ENCODE measurements at places on chromosomes 7 and 10.

- DNase-seq: no peak
Observed at GRCh38 chr7:106285855-106286492, 1.2 kb upstream of the NAMPT start.

- DNase-seq: no peak
Observed at GRCh38 chr7:47421456-47421855, 160.5 kb downstream of the TNS3 start.

DNA sequence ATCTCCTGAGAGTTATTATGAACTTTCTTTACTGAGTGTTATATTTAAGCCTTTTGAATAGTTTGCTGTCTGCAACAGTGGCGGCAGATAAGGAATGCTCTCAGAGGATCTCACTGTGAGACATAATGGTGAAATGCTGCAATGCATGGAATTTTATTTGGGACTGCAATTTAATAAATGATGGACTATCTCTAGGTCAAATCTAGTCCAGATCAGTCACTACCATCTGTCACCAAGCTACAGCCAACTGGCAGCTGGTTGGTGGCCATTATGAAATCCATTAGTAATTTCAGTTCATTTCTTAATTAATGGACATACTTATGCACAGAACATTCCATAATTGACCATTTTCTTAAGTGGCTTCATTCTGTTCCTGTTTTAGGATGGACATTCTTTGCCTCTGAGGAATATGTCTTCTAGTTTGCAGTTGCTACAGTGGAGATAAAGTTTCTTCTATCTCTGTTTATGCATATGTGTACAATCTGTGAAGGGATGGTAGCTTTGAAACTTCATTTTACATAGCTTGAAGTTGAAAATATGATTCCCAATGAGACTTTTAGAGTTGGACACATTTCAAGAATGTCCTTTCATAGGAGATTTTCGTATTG lies 586.6 kb downstream of the SUGCT start:
- DNase-seq: no peak

GRCh38 chr10:79050896-79051555 lies 17.7 kb upstream of the ZMIZ1 start:
- no peak for DNase-seq

DNA sequence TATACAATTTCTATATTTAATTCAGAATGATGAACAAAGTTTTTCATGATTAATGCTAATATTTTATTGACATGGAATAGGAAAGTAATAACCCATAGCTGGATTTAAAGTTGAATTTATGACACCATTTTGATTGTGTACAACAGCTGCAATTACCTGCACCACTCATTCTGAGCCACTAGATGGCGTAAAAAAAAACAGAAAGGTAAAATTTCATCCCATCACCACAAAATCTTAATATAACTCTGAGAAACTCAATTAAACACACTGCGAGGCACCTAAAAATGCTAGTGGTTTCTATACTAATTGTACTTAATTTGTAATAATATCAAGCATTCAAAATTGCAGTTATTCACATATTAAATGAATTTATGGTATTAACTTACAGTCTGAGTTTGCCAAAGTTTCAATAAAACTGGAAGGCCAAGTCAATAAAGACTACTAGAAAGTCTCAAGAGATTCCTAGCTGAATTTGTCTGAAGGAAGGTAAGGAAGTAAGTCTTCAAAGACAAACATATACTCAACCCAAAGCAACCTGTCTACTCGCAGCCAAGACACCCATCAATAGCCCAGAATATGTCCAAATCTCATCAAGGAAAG lies 182.5 kb downstream of the SKAP2 start:
- no peak for DNase-seq

DNA sequence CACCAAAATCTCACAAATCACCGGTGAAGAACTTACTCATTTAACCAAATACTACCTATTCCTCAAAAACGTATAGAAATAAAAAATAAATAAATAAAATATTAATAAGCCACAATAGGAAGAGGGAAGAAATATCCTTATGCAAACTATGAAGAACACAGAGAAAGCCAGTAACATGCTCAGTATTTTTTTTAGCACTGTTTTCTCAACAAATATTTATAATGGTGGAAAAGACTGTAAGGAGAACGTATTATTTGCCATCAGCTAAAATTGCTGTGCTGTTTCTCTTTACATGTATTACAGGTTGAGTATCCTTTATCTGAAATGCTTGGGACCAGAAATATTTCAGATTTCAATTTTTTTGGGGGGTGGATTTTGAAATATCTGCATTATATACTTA lies 21.0 kb downstream of the KIAA1217 start:
- DNase-seq: no peak

DNA sequence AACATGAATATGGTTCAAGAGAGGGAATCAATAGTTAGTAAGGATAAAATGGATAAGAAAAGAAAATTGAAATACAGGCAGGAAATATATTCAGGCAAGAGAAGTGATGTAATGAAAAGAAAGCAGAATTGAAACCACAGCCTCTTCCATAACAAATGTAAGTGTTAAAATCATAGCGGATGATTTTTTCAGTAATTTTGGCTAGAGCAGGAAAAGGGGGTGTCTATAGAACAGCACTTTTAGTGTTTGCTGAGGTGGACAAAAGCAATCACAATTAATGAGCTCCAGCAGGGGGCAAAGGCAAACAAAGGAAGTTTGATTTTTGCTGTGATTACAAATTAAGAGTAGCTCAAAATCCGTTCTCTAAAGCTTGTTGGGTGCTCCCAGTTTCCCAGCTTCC lies 79.0 kb downstream of the TRIL start:
- DNase-seq: no peak

DNA sequence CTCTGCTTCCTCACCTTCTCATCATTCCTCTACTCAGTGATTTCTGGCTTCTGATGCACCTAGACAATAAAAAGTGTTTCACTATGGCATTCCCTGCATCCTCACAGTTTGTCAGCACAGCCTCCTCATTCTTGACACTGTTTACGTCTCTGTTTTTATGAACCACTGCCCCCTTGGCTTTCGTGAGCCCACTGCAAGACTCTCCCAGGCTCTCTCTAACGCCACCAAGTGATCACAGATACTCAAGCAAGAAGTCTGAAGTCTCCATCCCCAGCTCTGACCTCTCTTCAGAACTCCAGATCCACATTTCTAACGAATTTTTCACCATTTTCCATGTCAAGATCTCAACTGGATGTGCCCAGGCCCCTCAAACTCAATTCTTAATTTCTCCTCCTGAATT lies 8.9 kb downstream of the SLC16A9 start:
- no peak for DNase-seq

GRCh38 chr10:31399631-31400030 lies 80.6 kb downstream of the ZEB1 start:
- DNase-seq: no peak

DNA sequence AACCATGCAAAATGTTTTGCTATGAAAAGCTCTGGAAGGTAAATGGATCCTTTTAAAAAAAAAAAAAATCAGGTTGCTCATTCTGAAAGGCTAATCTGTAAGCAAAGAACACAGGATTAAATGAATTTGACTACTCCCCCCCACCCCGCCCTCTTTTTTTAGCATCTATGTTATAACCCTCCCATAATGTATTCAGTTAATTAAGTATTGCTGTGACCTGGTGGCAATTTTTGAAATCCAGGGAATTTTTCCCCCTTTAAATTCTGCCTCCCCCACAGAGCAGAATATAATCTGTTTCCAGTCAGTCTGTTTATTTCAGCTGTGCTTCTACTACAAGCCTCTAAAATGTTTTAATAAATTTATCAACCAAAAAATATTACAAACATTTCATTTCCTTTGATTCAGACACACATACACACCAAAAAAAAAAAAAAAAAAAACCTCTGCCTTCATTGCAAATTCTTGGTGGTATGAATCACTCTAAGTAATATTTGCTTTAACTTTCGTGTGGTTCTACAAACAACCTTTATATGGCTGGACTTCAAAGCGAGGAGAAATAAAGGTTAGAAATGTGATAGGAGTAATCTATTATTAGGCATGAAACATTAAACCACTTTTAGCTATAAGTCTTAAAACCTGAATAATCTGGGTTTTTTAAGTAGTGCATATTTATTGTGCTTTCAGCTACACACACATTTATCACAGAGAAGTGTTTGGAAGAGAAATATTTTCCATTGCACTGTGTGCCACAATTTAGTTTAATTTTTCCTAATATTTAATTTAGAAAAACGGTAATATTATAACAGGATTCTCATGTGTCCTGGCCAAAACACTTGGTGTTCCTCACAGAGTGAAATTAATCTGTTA lies 64.4 kb upstream of the ARID5B start:
- DNase-seq: no peak

GRCh38 chr10:133379152-133379800 lies at the start of gene PAOX:
Gene PAOX, plus strand, starts transcription at chr10:133379262. Its CDS starts 55 bp downstream, at chr10:133379317.
- peak; percentile 62 for DNase-seq

DNA sequence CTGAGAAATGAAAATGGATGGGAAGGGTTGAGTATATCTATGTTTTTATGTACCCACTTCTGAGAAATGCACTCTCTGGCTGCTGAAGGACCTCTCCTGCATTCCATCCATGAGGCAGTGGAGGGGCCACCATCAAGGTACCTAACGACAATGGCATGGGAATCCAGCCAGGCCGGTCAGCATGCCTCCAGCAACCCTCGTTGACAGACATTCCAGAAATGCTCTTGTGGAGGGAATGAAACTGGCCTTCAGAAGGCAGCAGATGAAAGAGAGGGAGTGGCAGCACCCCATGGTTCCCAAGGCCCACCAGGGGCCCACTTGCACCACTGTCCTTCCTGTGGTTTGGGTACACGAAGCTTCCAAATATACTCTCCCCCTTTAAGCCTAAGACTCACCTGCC lies 269.0 kb downstream of the ARHGAP12 start:
- DNase-seq: no peak

- peak; percentile 78 for DNase-seq
Observed at GRCh38 chr10:97701438-97702069, 12.0 kb upstream of the MARVELD1 start.

DNA sequence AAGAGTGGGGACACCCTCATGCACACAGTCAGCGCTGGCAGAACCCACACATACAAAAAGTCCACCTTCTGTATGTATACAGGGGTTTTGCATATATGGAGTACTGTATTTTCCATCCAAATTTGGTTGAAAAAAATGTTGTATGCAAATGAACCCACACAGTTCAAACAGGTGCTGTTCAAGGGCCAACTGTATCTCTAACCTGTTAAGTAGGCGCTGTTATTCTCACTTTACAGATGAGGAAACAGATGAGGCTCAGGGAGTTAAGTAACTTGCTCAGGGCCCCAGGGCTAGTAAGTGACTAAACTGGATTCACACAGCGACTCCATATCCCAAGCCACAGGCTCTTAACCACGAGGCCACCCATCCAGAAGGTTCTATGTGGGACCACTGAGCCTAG lies 69.9 kb downstream of the C10orf105 start:
- DNase-seq: no peak

GRCh38 chr10:30529373-30529998 lies 95.5 kb downstream of the MAP3K8 start:
- DNase-seq: no peak

GRCh38 chr10:21173802-21174714 lies 276.9 kb upstream of the NEBL start:
- no peak for DNase-seq

- DNase-seq: no peak
Observed at GRCh38 chr10:126638542-126638941, 32.0 kb downstream of the C10orf90 start.

GRCh38 chr7:132574223-132574622 lies 2.0 kb downstream of the PLXNA4 start:
- no peak for DNase-seq

- DNase-seq: no peak
Observed at GRCh38 chr10:48389272-48389671, 82.8 kb downstream of the MAPK8 start.

DNA sequence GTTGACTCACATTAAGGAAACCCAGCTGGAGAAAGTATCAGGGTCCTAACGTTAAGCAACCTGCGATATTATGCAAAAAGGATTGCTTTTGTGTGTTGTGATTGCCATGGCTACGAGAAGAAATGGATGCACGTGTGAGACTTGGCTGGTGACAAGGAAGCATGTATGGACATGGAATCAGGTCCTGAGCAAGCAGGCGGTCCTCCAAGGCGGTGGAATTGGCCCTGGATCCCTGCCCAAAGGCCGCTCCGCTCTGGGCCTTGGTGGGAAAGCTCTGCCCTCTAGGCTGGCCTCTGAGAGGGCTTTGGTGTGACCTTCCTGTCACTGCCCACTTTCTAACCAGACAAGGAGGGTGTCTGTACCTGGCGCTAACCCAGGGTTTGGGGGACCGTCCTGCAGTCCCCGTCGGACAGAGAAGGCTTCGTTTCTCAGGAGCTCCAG lies 192.1 kb downstream of the EBF3 start:
- no peak for DNase-seq

DNA sequence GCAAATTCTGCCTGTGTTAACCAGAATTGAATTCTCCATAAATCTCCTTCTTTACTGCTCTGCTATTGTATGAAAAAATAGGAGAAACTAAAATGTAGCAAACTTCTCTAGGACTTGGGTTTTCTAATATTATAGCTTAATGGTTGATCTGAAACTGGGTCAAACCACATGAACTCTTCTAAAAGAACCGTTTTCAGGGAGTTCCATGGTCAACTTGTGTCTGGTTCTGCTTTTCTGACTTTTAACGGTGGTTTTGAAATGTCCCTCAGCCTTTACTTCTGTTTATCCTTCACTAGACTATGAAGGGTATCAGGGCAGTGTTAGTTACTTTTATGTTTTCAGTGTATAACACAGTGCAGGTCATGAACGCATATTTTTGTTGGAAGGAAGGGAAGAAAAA lies 242.2 kb downstream of the TSPAN12 start:
- DNase-seq: no peak

GRCh38 chr10:88066319-88066718 lies 202.9 kb downstream of the PTEN start:
- DNase-seq: no peak

DNA sequence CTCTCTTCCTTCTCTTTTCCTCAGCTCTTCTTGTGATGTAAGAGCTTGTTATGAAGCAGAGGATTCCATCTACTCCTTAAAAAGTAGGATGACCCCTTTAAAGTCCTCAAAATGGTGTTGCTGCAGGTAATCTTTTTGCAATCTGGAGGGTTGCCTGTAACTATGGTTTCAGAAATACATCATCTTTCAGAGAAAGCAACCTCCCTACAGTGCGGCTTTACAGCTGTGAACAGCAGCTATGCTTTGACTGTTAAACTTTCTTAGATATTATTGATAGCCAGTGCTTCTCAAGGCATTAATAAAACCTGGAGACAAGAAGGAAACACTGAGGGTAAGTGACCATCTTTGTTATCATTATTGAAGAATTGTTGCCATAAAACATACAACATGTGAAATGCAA lies 86.6 kb upstream of the MDFIC start:
- no peak for DNase-seq

- no peak for DNase-seq
Observed at GRCh38 chr10:79079490-79080355, 11.0 kb downstream of the ZMIZ1 start.

- DNase-seq: no peak
Observed at GRCh38 chr7:27686315-27686714, 23.6 kb upstream of the HIBADH start.

- no peak for DNase-seq
Observed at GRCh38 chr7:127793582-127793981, 141.6 kb downstream of the SND1 start.

GRCh38 chr7:127717502-127718339 lies 65.7 kb downstream of the SND1 start:
- no peak for DNase-seq

GRCh38 chr7:107079212-107079940 lies 34.9 kb downstream of the PRKAR2B start:
- DNase-seq: no peak
